ENCODE measurements at places on chromosomes 6 and 20. TPM values are rescaled to one million over a fixed set of nuclear protein-coding genes. Genes with fewer than 3 reads are reported as not detected.

The ACTL10 gene
- total RNA-seq: 1.0 TPM

The LY6G5B gene
- total RNA-seq: 20.9 TPM

The HLA-G gene
- 0.38 TPM for total RNA-seq

The VNN1 gene
- total RNA-seq: 0.65 TPM

The SLC32A1 gene
- total RNA-seq: not detected

The KCNB1 gene
- not detected for total RNA-seq

The FAM217A gene
- not detected for total RNA-seq

The EPPIN gene
- total RNA-seq: not detected

The RPP21 gene
- total RNA-seq: 72.5 TPM

The XKR7 gene
- total RNA-seq: not detected

The FOXO3 gene
- 59.4 TPM for total RNA-seq

The MAS1 gene
- total RNA-seq: not detected

The GABRR1 gene
- not detected for total RNA-seq

The TREML2 gene
- not detected for total RNA-seq

The RAB5IF gene
- total RNA-seq: 220 TPM

The SCUBE3 gene
- total RNA-seq: 0.10 TPM

The MATN4 gene
- 0.33 TPM for total RNA-seq

The BMP6 gene
- total RNA-seq: not detected

The ETV7 gene
- 0.57 TPM for total RNA-seq

The CPXM1 gene
- not detected for total RNA-seq

The GATA5 gene
- total RNA-seq: 2.1 TPM

The MICB gene
- 37.8 TPM for total RNA-seq

The TSPO2 gene
- total RNA-seq: not detected

The LST1 gene
- 1.6 TPM for total RNA-seq

The TP53TG5 gene
- 0.23 TPM for total RNA-seq

The EEF1A2 gene
- 75.2 TPM for total RNA-seq

The RSPO4 gene
- total RNA-seq: not detected

The TRAPPC3L gene
- total RNA-seq: not detected

The HLA-DRB5 gene
- not detected for total RNA-seq

The ALDH8A1 gene
- total RNA-seq: 1.1 TPM

The METTL24 gene
- not detected for total RNA-seq

The SLC35D3 gene
- not detected for total RNA-seq

The FARS2 gene
- total RNA-seq: 25.1 TPM

The LRRC73 gene
- 0.55 TPM for total RNA-seq

The FAM83C gene
- total RNA-seq: not detected

The ZC2HC1B gene
- total RNA-seq: not detected

The RNF217 gene
- 42.3 TPM for total RNA-seq

The HEY2 gene
- not detected for total RNA-seq

The EMILIN3 gene
- total RNA-seq: not detected

The MACROD2 gene
- total RNA-seq: 8.5 TPM

The MMP24OS gene
- total RNA-seq: 59.3 TPM

The RBBP8NL gene
- total RNA-seq: 8.7 TPM

The CFAP206 gene
- 2.9 TPM for total RNA-seq

The BEND3 gene
- total RNA-seq: 3.8 TPM

The HLA-DRB1 gene
- total RNA-seq: 3.1 TPM

The PKIB gene
- 4.8 TPM for total RNA-seq

The TUBB2A gene
- total RNA-seq: 19.0 TPM

The L3MBTL3 gene
- 9.8 TPM for total RNA-seq

The PPIL1 gene
- 19.0 TPM for total RNA-seq

The KCNK15 gene
- total RNA-seq: 0.20 TPM

The LY6G6D gene
- total RNA-seq: not detected
